ENCODE measurements at places on chromosomes 5 and 9.

DNA sequence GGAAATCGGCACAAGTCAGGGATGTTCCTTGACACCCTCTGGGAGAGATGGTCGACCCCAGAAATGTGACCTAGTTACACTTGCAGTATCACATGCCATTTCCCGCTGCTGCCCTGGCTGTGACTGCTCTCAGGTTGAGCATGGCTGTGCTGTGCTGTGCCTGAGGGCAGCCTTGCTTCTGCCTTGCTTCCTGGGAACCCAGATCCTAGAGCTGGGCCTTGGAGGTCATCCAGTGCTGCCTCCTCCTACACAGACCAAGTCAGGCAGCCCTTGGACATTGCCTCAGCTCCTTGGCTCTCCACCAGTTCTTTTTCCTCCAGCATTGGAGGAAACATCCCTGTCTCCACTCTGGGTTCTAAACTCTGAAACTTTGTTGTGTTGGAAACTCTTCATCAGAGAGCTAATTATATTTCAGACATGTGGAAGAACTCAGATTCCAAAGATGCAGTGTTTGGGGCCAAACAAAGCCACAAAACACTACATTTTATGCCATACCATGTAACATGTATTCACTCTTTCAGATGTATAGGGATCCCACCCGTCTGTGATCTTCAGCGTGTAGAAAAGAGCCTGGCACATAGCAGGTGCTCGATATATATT lies 6.1 kb downstream of the MAMDC2 start:
- no peak for DNase-seq

DNA sequence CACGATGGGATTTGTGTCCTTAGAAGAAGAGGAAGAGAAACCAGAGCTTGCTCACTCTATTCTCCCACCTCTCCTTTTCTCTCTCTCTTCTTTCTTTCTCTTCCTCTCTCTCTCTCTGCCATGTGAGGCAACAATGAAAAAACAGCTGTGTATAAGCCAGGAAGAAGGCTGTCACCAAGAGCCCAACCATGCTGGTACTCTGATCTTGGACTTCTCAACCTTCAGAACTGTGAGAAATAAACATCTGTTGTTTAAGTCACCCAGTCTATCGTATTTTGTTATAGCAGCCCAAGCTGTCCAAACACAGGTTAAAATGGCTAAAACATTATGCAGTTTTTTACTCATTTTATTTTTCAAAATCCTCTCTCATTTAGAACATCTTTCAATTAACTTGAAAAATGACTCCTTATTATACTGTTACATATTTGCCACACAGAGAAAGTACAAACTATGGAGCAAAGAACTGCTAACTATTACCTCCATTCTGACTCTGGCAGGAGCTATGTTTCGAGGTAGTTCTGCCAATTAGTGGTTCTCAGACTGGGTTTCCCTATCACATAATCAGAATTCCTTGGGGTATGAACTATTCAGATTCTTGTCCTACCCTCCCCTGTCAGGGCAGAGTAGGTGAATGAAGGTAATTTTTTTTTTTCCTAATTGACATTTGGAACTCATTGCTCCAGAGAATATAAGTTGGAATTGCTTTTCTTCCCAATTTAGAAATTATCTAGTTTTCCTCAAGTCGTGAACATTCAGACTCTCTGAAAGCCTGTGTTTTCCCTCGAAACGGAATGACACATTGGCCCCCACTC lies 434.6 kb downstream of the ENC1 start:
- DNase-seq = no peak

DNA sequence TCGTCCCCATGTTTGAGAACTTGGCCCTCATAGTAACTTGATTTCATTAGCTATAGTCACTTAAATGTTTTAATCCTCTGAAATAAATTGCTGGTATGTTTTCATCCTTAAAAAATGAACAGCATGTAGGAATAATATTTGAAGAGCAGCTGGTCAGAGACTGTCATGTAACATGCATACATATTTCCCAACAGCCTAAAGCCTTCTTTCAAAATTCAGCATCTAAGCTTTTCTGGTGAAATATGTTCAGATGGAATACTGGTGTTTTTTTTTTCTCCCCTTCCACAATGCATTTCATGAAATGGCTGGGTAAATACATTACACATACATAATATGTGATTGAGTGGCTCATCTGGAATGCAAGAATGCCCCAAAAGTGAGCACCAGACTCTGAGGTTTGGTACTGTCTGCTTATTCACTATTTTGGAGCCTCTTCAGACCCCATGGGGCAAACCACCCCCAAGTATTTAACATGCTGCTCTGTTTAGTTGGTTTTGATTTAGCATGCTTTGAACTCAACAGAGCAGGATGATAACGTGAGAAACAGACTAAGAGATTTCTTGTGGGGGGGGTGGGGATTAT lies 94.0 kb downstream of the SMARCA2 start:
- DNase-seq = no peak

- DNase-seq = no peak
Measured at GRCh38 chr9:5578018-5578697, 50.7 kb upstream of the RIC1 start.

GRCh38 chr5:91126448-91126847 lies 256.7 kb downstream of the ARRDC3 start:
- no peak for DNase-seq

- no peak for DNase-seq
Measured at GRCh38 chr5:166618526-166618925, 1672.9 kb upstream of the WWC1 start.

DNA sequence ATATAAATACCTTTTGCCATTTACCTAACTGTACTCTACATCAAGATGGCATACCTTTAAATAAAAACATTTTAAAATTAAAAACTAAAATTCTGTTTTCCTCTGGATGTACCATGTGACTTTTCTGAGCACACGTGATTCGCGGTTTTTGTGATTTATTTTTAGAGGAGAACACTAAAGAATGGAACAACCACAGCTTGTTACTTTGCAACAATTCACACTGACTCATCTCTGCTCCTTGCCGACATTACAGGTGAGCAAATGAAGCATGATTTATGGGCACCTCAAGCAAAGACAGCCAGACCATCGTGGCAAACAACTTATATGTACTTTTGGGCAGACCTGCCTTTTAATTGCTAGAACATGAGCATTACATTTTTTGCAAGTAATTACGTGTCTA lies 61.3 kb downstream of the GDA start:
- no peak for DNase-seq

GRCh38 chr5:142571371-142571770 lies 114.5 kb downstream of the FGF1 start:
- DNase-seq = no peak

GRCh38 chr5:8749556-8749955 lies 796.3 kb downstream of the SEMA5A start:
- DNase-seq = no peak

DNA sequence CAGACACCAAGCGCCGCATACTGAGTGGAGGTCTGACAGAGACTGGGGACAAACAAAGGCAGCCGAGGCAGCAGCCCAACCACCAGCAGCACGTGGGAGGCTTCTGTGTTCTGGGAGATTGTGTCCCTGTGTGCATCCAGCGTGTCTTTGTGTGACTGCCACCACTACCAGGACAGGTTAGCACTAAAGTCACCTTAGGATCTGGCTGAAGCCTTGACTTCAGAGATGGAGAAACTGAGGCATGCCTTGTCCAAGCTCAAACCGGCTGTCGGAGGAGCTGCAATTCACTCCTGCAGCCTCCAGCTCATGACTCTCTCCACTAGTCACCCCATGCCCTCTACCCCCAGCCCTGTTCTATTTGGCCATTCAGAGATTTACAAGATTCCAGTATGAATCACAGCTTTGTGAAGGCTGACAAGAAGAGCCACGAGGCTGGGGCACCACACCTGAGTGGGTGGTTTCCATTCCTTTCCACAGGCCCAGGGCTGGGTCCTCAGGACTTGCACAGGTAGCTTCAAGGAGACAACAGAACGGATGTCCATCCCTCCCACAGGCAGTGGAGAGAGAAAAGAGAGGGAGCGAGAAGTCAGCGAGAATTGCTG lies 69.3 kb downstream of the SHB start:
- no peak for DNase-seq

- DNase-seq = no peak
Measured at GRCh38 chr5:4541334-4541733, 598.8 kb upstream of the ADAMTS16 start.

DNA sequence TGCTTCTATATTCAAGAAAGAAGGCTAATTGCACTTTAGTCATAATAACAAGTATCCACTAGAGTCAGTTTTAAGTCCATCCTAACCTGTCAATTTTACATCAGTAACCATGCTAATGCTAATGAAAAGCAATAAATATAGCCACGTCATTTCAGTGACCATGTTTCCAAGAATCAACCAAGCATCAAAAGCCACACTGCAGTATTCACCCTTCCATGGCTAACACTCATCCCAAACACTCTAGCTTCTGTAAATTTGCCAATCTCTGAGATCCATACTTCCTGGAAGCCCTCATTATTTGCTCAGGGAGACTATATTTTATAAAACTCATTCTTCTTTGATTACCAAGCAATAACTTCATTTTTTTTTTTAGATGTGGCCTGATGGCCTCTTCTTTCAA lies 712.0 kb downstream of the CETN3 start:
- no peak for DNase-seq

DNA sequence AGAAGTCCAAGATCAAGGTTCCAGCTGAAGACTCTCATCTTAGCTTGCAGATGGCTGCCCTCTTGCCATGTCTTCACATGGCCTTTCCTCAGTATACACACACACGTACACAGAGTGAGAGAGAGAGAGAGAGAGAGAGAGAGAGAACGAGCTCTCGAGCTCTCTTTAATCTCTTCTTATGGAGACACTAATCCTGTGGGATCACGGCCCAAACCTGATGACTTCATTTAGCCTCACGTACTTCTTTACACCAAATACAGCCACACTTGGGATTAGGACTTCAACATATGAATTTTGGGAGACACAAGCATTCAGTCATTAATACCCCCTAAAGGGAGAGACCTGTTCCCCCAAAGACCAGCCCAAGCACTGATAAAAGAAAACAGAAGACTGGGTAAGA lies 42.8 kb downstream of the SIL1 start:
- no peak for DNase-seq

GRCh38 chr9:110065532-110065931 lies 142.4 kb downstream of the C9orf152 start:
- no peak for DNase-seq

- DNase-seq = no peak
Measured at GRCh38 chr5:141477044-141477575, 1.3 kb downstream of the PCDHGC3 start.

DNA sequence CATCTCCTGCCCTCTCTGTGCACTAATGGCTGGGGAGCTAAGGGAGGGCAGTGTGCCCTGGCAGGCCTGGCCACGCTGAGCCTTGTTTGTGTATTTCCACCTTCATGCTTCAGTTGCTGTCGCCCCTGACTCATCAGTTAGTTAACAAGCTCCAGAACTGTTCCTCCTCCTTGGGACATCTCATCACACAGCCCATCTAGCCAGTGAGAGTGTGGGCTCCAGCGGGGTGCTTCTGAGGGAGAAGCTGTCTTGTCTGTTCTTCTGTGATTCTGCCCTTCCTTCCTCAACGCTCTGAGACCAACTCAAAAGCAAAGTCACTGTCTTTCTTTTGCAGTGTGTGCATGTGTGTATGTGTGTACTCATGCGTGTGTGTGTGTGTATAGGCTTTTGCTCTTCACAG lies 58.3 kb upstream of the CPEB4 start:
- no peak for DNase-seq

DNA sequence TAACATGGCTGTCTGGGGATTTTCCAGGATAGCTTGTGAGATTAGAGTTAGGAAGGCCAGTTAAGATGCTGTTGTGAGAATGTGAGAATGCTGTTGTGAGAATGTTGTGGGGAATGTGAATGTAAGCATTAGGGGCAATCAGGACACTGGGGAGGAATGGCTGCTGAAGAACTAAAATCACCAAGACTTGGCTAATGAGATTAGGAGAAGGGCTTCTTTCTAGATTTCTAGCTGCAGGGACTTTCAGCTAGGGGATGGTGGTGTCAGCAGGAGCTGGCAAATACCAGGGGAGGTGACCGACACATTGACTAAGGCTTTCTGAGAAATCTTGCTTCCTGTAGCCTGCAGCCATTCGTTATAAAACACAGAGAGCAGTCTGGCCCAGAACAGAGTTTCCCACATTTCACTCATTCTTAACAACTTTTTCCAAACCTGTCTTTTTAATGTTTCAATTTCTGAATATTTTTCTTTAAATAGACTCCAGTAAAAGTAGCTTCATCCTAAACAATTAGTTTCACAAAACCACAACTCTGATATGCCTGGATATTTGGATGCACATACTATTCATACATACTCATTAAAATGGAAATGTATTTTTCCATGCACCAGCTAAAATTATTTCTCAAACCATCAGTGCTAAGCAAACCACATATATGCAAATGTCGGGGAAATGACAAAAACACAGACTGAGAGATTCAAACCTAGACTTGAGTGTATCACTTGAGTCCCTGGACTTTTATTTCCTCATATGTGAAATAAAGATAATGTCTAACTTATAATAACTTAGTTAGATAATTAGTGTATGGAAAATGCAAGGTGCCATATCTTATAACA lies 89.3 kb upstream of the TNC start:
- DNase-seq = no peak

GRCh38 chr9:18338042-18338441 lies 135.9 kb upstream of the ADAMTSL1 start:
- no peak for DNase-seq

DNA sequence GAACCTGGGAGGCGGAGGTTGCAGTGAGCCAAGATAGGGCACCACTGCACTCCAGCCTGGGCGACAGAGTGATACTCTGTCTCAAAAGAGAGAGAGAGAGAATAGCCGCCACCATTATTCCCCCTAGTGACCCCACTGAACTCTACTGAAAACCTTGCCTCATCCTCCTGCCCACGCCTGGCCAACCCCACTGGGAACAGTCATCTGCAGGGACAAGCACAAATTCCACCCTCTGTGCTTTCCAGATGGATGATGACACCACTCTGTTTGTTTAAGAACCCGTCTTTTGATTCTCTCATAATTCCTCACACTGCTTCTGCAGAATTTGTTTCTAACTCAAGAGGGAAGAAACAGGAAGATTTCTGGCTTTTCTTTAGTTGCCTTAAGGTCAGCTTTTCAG lies 12.2 kb downstream of the BHMT2 start:
- no peak for DNase-seq

DNA sequence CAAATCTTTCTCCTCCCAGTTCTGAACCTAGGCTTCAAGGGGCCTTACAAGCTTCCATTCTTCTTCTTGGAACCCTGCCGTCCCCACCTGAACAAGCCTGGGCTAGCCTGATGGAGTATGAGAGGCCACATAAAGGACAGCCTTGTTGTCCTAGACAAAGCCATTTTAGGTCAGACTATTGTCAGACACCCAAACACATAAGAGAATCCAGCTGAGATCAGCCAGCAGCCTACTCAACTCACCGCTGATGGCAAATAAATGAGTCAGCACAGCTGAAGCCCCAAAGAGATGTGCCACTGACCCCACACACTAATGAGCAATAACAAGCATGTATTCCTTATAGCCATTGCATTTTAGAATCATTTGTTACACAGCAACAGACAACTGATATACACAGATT lies 33.8 kb downstream of the SVEP1 start:
- DNase-seq = no peak

DNA sequence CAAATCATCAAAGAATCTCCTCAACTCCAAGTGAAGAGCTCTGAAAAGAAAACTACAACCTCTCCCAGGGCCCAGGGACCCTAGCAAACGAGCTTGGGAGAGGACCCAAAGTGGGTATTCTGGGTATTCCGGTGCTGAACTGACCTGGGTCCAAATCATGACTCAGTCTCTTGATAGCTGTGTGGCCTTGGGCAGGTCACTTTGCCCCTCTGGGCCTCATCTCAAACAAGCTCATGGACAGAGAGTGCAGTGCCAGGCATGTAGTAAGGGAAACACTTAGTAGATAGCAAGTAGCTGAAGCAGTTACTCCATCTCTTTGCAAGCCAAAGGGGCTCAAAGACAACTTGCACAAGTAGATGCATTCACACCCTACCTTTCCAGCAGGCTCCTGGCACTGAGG lies 12.4 kb downstream of the ACSL6 start:
- no peak for DNase-seq

Measured in stimulated activated CD4-positive, alpha-beta T cell treated with anti-CD3 and anti-CD28 coated beads, Interleukin-1b, Interleukin-23, amount 100 ng/mL, for 1 hour (primary cell).